ENCODE measurements at places on chromosomes 6 and 20. TPM values are rescaled to one million over a fixed set of nuclear protein-coding genes. Genes with fewer than 3 reads are reported as not detected.

SYCP2 gene
- total RNA-seq, result 2.2 TPM

SPATA25 gene
- 1.8 TPM for total RNA-seq

ATP9A gene
- total RNA-seq, result 4.1 TPM

PLEKHG1 gene
- 2.1 TPM for total RNA-seq

BMP2 gene
- not detected for total RNA-seq

CTAGE9 gene
- not detected for total RNA-seq

OR12D3 gene
- total RNA-seq, result not detected

CTCFL gene
- total RNA-seq, result not detected

TRIM15 gene
- not detected for total RNA-seq

ERVFRD-1 gene
- not detected for total RNA-seq

SMLR1 gene
- total RNA-seq, result not detected

PCK1 gene
- total RNA-seq, result not detected

MCHR2 gene
- total RNA-seq, result not detected

HLA-DQA1 gene
- not detected for total RNA-seq

BCL2L1 gene
- 143 TPM for total RNA-seq

FOXC1 gene
- total RNA-seq, result 0.07 TPM

CCN5 gene
- total RNA-seq, result not detected

PCSK2 gene
- total RNA-seq, result not detected

METTL24 gene
- not detected for total RNA-seq

ZSCAN16 gene
- 3.3 TPM for total RNA-seq

DNMT3B gene
- total RNA-seq, result 2.2 TPM

LAMA2 gene
- total RNA-seq, result 2.0 TPM

TCP11 gene
- total RNA-seq, result not detected

BCAS4 gene
- 19.3 TPM for total RNA-seq

SPATS1 gene
- total RNA-seq, result not detected

KHDC1L gene
- total RNA-seq, result not detected

Data from activated naive CD4-positive, alpha-beta T cell treated with anti-CD3 and anti-CD28 coated beads, Interleukin-2, amount 50 U/mL, for 72 hours (primary cell).